Activated CD8-positive, alpha-beta memory T cell treated with anti-CD3 and anti-CD28 coated beads, Interleukin-2, amount 50 U/mL, for 48 hours (primary cell): ENCODE measurements at places on chromosomes 3 and 15.

- no peak for DNase-seq
These were observed 111.1 kb downstream of the MAGI1 start for GRCh38 chr3:65927576-65927975.

- peak; percentile 50 for DNase-seq
These were observed 662 bp downstream of the TMEM108 start for GRCh38 chr3:133038731-133039375.

DNA sequence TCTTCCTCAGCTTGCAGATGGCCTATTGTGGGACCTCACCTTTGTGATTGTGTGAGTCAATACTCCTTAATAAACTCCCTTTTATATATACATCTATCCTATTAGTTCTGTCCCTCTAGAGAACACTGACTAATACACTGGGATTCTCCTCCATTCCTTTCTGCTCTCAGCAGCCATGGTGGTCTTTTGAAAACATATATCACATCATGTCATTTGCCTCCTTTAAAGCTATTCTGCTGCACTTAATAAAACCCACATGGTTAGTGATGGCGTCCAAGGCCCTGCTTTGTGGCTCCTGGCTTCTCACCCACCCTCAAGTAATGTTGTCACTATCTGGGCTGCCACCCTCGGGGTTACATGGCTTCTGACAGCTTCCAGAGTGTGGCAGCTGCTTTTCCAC is 169.5 kb downstream of the CADPS start:
- DNase-seq, result no peak

DNA sequence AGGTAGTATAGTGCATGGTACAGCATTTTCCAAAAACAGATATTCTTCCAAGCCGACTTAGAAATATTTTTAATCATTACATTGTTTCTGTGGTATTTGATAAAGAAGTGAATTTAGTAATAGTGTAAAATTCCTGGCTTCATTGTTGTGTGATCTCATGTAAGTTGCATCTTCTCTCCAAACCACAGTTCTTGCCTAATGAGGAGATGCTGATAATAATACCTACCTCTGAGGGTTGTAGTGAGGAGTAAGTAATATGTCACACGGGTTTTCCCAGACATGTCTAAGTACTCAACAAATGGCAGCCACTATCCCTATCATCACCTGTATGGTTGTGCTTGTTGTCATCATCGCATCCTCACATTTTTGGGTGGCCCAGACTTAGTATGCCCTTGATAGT is 167.3 kb downstream of the SLCO3A1 start:
- no peak for DNase-seq

- DNase-seq, result no peak
These were observed 19.4 kb downstream of the MCTP2 start for GRCh38 chr15:94250801-94251200.

GRCh38 chr3:122502941-122503340 is 11.8 kb downstream of the KPNA1 start:
- no peak for DNase-seq
